ENCODE measurements at places on chromosomes 6 and 20.

DNA sequence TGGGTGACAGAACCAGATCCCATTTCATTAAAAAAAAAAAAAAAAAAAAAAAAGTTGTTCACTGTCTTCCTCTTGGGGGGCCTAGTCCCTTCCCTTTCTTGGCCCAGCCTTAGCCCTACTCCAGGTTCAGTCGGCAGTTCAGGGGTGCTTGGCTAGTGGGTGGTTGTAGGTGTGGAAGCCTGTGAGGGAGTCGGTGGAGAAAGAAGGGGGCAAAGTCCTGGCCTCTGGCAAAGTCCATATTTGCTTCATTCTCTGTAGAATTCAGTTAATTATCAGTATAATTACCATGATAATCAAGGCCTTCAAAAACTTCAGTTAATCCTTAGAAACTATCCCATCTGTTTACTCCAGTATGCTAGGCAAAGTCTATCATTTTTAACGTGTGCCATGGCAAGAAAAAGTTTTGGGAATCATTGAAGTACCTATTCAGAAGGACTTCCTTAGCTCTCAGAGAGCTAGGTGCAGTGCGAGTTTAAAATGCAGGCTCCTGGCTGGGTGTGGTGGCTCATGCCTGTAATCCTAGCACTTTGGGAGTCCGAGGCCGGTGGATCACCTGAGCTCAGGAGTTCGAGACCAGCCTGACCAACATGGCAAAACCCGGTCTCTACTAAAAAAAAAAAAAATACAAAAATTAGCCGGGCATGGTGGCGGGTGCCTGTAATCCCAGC lies 205.7 kb upstream of the ARG1 start:
- DNase-seq = no peak

GRCh38 chr20:53981130-53981529 lies 89.3 kb downstream of the BCAS1 start:
- DNase-seq = no peak

- DNase-seq = no peak
These were observed 281.3 kb downstream of the PTPRK start for GRCh38 chr6:128239146-128239545.

- no peak for DNase-seq
These were observed 63.9 kb upstream of the TENT5A start for GRCh38 chr6:81816380-81816779.

- DNase-seq = no peak
These were observed 11.7 kb downstream of the RSPO4 start for GRCh38 chr20:990293-990959.

GRCh38 chr6:35028781-35029769 lies 112.1 kb downstream of the TCP11 start:
- DNase-seq = no peak

- no peak for DNase-seq
These were observed 37.3 kb upstream of the TOP1 start for GRCh38 chr20:40991181-40991889.

DNA sequence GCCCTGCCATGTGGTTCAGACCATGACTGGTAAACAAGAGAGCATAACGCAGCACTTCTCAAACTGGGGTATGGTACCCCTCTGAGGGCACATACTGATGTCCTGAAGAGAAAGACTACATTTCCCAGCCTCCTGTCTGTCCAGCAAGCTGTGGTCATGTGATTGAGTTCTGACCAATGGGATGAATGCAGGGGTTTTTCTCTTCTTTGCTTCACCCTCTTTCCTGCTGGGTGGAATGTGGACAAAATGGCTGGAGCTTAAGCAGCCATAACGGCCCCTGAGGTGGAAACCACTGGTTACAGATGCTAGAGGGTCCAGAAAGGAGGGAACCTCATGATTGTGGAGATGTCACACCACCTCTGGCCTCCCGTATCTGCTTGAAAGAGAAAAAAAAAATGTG lies 19.4 kb upstream of the KCNB1 start:
- DNase-seq = no peak

DNA sequence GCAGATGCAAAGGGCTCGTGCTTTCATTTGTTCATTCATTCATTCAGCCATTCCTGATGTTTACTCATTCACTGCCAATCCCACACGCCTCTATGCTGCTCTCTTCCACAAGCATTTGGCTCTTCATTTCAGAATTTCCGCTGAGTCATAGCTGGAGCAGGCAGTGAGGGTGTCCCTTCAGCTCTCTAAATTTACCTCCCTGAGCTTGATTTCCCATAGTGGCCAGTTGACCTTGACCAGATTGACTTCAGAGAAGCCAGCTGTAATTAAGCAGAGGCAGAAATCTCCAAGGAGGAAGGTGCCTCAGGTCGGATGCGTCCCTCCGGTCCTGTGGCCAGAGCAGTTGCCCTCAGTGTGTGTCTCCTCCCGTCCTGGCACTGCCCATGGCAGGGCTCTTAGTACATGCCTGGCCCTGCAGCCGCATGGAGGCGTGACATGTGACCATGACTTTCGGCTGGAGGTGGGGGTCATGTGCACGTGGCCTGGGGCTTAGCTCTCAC lies 267.2 kb upstream of the ECI2 start:
- DNase-seq = no peak

DNA sequence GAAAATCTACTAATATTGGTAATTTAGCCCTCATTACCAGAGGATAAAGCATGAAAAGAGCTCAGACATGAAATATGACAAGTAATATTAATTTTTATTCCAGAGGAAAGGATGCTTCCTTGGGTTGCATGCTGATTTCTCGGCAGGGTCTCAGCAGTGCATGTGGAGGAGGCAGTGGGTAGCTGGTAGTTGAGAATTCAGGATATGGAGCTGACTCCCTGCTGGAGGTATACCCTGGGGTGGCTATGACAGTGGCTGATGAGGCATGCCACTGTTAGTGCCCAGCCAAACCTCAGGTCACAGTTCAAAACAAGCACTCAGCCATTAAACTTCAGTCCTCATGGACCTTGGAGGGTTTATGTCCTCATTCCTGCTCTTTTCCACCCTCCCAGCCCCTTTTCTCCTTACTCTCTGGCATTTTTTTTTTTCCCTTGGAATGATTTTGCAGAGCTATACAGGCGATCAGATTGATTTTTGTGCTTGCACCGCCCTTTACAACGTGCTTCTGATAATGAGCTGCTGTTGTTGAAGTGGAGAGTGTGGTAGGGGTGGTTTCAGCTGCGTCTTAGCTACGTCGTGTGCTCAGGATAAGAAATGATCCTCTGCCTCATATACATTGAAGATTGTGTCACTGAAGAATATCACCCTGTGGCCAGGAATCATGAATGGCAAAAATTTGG lies 761.9 kb upstream of the MMS22L start:
- no peak for DNase-seq

- DNase-seq = no peak
These were observed 42.6 kb upstream of the IFNGR1 start for GRCh38 chr6:137261761-137262160.

GRCh38 chr20:60817891-60818290 lies 434.2 kb upstream of the CDH4 start:
- DNase-seq = no peak

- no peak for DNase-seq
These were observed 24.2 kb downstream of the KIAA0319 start for GRCh38 chr6:24621626-24622289.

DNA sequence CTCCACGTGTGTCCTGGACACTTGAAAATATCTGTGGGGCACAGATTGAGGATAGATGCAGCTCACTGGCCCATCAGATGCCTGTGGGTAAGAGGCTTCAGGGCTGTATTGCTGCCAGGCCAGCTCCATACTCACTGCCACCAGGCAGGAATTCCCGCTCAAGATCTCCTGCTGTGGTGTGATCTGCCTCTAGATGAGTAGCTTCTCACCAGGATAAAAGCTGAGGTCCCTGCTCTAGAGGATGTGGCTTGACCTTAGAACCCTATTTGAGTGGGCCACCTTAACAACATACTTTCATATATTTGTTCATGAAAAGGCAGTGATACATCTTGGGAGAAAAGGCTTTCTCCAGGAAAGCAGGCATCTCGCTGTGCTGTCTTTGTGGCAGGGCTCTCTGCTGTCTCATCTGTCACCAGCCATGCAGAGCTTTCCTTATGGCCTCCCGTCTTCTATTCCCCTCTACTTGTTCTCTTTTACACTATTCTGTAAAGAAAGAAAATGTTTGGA lies 165.7 kb upstream of the RNF217 start:
- DNase-seq = no peak

DNA sequence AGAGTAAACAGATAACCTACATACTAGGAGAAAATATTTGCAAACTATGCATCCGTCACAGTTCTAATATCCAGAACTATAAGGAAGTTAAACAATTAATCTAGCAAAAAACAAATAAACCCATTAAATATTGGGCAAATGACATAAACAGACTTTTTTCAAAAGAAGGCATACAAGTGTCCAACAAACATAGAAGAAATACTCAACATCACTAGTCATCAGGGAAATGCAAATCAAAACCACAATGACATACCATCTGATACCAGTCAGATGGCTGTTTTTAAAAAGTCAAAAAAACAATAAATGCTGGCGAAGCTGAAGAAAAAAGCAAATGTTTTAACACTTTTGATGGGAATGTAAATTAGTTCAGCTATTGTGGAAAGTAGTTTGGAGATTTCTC lies 1117.7 kb upstream of the MAP3K7 start:
- DNase-seq = no peak

DNA sequence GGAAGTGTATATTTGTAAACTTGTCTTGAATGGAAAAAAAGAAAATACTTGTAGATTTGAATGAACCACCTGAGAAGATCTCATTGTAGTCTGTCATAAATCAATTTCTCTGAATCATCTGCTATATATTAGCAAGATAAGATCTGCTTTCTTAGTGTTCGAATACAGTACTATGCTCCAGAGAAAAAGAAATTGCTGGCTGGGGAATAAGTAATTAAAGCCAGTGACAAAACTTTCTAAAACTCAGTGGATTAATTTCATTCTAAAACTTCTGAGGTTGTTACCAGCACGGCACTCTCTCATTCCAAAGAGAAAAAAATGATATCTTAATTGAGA lies 22.4 kb upstream of the MROH8 start:
- no peak for DNase-seq

DNA sequence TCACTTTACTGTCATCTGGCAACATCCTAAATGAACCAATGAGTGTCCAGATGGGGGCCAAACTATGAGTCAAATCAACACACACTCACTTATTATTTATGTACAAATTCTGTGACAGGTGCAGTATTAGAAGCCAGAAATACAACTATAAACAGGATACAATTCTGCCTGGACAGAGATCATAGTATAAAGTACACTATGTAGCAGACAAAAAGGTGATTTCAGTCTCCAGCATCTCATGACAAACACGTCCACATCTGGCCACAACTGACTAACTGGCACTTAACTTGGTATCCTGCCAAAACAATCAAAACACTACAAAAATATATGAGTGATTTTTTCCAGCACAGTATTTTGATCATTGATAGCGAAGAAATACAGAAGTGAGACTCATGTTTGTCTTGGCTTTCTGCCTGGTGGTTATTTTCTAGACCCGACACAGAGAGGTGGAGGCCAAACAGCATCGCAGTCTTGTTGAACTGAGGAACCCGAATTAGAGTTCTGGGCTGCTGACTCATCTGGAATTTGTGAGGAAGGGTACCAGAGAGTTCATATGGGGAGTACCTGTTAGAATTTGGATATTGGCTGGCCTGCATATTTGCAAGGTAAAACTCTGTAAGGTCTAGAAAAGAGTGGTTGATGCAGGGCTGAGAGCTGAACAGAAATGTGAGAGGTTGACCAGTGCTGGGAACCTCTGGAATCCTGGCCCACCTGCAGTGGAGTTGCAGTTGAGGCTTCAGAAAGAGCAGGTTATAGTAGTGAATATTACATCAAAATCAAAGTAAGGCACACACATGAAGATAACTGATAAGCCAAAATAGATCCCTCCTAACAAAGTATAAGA lies 475.2 kb downstream of the PTPRT start:
- DNase-seq = no peak

- no peak for DNase-seq
These were observed 47.6 kb downstream of the PPP1R3G start for GRCh38 chr6:5132731-5133130.
